ENCODE measurements at places on chromosomes 16 and 17.

- no peak for DNase-seq
These were observed 8.6 kb downstream of the ESRP2 start for GRCh38 chr16:68227183-68227793.

GRCh38 chr16:79752396-79752795, 151.9 kb upstream of the MAF start:
- no peak for DNase-seq

GRCh38 chr16:12639044-12639443, 164.6 kb downstream of the CPPED1 start:
- no peak for DNase-seq

DNA sequence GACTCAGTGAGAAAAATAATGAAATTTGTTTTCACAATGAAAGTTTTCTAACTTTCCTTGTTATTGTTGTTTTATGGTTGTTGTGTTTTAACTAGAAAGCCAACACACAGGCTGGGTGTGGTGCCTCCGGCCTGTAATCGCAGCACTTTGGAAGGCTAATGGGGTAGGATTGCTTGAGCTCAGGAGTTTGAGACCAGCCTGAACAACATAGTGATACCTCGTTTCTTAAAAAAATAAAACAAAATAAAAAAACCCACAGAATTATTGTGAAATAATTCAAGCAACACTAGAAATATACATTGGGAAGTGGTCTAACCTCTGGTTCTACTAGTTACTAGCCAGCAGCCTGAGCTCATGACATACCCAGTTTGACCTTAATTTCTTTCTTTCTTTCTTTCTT, 630 bp downstream of the MILR1 start:
- no peak for DNase-seq

- no peak for DNase-seq
These were observed 358.1 kb downstream of the KCNJ2 start for GRCh38 chr17:70527364-70527888.

DNA sequence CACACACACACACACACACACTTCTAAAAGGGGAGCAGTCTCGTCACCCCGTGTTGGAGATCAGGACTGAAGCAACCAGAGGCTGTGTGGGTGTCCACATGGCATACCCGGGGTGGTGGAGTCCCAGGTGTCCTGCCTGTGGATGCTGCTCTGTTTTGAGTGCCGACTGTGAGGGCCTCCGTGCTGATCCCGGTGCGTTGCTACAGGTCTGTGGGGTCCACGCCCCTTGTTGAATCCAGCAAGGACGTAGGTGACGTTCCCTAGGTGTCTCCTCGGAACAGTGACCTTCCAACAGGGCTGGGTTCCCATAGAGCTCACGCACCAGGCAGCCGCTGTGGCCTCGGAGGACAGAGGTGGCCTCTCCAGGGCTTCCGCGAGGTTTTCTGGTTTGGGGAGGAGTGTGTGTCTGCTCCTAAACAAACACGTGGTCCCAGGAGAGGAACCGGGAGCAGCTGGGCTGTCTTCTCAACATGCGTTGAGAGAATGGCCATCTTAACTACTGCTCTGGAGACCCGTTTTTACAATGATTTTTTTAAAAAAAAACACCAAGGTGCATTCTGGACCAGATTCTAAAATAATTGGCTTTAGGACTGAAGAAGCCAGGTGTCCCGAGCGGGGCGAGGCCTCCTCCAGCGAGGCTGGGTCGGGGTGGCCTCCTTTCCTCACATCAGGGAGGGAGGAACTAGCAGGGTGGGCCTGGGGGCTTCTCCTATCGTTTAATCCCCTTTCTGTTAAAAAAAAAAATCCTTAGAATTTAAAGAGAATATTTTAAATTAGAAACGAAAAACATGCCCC, 100.6 kb upstream of the ZNF750 start:
- DNase-seq: no peak

DNA sequence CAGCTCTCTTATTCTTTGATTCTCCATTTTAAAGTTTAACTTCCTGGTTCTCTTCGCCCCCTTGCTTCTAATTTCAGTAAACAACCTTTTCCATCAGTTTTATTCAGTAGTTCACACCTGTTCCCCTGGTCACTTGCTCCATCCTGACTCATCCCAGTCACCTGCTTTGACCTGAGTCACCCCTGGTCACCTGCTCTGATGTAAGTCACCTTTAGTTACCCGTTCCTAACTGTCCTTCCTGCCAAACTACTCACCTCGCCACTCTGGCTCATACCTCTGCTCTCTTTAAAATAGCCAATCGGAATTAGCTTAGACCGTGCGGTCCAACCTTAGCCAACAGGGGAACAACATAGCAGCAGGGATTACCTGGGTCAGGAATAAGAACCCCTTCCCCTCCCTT, 4.7 kb upstream of the NLRC5 start:
- DNase-seq: no peak

DNA sequence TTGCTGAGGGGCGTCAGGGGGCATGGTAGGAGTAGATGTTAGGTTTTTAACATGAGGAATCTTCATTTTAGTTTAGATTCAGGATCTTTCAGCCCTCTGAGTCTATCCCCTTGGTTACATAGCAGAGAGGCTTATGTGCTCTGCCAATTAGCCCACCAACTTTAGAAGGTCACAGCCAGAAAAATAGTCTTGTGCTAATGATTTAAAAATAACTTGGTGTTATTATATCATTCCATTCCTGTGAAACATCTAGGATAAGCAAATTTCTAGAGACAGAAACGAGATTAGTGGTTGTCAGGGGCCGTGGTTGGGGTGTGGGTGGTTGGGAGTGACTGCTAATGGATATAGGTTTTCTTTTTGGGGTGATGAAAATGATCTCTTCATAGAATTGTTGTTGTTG, 183.7 kb downstream of the SNX29 start:
- DNase-seq: no peak

DNA sequence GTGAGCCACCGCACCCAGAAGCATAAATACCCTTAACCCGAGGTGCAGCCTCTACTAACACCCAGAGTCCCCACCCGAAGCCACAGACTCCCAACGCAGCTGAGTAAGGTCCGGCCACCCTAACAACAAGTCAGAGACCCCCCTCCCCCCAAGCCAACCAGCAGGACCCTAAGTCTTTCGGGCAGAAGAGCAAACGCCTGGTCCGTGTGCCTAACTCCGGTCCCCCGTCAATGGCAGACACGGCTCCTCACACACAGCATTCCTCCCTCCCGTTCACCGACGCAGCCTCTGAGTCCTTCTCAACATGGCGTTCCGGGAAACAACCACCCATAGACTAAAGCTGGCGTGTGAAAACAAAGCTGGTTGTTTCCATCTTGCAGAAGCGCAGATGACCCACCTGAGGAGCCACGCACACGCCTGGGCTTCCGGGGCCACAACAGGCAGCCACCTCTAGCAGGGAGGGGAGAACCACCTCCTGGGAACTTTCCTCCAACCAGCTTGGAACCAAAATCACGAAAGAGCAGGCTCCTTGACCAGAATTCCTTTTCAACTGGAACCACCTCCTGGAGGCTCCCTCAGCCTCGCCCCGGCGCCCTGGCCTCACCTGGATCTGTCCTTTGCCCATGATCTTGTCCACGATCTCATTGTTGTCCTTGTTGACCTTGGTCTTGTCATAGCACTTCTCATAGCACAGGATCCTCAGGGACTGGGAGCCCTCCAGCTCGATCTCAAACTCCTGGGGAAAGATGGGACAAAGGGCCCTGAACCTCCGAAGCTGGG, 52.7 kb downstream of the TIMM22 start:
- DNase-seq: no peak

- DNase-seq: no peak
These were observed 47.4 kb upstream of the LHX1 start for GRCh38 chr17:36889770-36890349.
